ENCODE measurements at places on chromosomes 4 and X.

DNA sequence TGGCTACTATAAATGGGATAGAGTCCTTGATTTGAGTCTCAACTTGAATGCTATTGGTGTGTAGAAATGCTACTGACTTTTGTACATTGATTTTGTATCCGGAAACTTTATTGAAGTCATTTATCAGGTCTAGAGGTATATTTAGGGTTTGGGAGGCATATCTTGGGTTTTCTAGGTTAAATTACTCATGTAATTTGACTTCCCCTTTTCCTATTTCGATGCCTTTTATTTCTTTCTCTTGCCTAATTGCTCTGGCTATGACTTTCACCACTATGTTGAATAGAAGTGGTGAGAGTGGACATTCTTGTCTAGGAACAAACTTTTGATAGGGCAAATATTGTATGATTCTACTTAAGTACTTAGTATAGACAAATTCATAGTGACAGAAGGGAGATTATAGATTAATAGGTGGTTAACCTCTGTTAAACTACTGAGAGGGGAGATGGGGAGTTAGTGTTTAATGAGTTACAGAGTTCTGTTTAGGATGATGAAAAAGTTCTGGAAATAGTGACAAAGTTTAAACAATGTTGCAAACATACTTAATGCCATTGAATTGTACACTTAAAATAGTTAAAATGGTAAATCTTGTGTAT is 22.8 kb upstream of the HSPA4L start:
- DNase-seq = no peak

GRCh38 chrX:96683997-96684338 is 674 bp upstream of the DIAPH2 start:
- DNase-seq = no peak

- DNase-seq = no peak
Measured at GRCh38 chr4:730511-730910, 24.9 kb downstream of the PCGF3 start.

- no peak for DNase-seq
Measured at GRCh38 chrX:153789654-153790053, 4.5 kb downstream of the IDH3G start.

GRCh38 chrX:12911122-12911470 is 4.7 kb downstream of the TLR8 start:
- DNase-seq = no peak

DNA sequence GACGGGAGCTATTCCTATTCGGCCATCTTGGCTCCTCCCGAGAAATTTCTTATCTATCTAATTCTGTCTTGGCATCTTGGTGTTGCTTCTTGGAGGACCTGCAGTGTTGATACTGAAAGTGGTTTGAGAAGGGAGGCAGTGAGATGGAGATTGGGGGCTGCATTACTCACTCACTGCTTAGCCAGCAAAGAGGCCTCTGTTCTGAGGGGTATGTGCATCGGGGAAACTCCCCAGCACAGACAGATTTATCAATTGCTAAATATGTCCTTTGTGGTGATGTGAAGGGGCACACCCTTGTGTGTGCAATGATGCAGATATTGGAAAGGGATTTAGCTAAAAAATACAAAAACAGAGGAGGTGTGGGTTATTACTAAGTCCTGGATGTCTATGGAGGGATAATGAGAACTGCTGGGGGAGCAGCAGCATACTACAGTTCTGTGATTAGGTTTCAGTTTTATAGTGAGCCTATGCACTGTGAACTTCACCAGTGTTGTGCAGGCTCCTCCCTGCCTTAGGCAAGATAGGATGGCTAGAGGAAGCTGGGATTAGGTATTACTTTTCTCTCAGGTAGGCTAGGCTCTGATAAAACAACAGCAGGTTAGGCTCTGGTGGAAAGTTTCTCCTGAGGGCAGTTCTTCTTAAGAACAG is 279.0 kb downstream of the HS3ST1 start:
- no peak for DNase-seq

GRCh38 chrX:49058794-49059193 is at the start of gene CCDC120:
Gene CCDC120 (plus strand): TSS chrX:49058999. CDS start chrX:49062042, 3,043 bp downstream.
- no peak for DNase-seq

DNA sequence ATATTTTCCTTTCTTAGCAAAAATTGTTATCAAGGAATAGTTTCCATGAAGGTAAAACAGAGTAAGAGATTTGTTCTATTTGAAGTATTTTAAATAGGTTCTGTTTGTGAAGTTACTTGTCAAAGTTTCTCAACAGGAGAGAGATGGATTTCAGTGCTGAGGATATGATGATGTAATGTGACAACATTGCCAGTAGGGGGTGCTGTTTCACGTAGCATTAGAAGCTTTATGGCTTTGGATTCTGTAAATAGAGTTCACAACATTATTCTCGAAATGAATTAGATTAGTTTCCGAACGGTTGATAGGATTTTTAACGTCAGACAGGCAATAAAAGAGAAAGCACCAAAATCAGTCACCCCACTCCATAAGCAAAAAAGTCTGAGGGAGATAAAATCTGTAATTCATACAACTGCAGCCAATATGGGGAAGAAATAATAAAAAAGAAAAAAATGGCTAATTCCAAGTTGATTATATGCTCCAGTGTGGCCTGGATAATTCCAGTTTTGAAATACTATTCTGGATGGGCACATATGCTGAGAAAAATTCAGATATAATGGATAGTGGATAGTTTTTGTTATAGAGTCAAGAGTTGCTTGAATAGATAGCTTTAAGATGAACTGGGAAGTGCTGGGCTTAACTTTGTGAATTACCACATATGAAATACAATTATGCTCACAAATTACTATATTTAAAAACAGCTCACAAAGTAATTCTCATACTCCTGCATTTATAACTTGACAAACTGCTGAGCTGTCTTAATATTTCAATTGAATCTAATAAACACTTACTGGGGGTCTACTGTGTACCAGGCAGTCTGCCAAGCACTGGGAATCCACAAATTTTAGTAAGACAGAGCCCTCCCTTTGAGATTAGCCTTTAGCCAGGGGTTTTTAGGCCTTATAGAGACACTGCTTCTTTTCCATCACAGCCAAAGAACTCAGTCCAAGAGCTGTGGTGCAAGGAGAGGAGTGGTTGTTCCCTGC is 109.1 kb downstream of the GPAT3 start:
- DNase-seq = no peak

GRCh38 chrX:11214346-11215190 is 78.6 kb upstream of the AMELX start:
- no peak for DNase-seq

DNA sequence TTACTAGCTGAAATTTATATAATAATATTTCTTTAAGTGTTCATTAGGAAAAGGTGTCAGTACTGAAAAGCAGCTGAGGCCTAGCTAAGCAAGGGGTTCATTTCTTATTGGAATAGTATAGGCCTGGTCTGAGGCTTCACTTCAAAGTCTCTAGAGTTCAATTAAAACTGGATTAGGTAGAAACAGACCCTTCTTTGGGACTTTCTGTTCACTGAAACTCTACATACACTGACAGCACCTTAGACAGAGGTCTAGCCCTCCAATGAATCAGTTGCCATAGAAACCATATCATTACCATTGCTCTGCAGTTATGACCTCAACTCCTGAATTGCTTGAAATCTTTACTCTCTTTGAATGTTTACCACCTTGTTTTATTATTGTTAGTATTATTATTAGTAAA is 86.4 kb upstream of the MAB21L2 start:
- no peak for DNase-seq

GRCh38 chr4:65670331-65671031 is at the start of gene EPHA5:
Gene EPHA5 (minus strand): TSS chr4:65670489. CDS start chr4:65669742, 747 bp downstream.
- DNase-seq = peak; percentile 44

- no peak for DNase-seq
Measured at GRCh38 chr4:186699298-186699697, 24.4 kb downstream of the FAT1 start.

GRCh38 chrX:135384161-135384836 is 37.4 kb upstream of the SMIM10L2A start:
- DNase-seq = no peak

All from posterior cingulate gyrus (tissue), 11 donors.